ENCODE measurements at places on chromosomes 3 and 15. TPM values are rescaled to one million over a fixed set of nuclear protein-coding genes. Genes with fewer than 3 reads are reported as not detected.

SCN5A gene
- 148 TPM for total RNA-seq

- H3K27ac ChIP-seq: no peak overlapping the region
- no peak overlapping the region for H3K4me3 ChIP-seq
- H3K27me3 ChIP-seq: no peaks in the 10 kb centered on the region
- DNase-seq: no peak
- H3K4me1 ChIP-seq: no peaks in the 10 kb centered on the region
Observed at GRCh38 chr3:180548050-180548449, 53.9 kb upstream of the TTC14 start.

CA12 gene
- 0.53 TPM for total RNA-seq

DNA sequence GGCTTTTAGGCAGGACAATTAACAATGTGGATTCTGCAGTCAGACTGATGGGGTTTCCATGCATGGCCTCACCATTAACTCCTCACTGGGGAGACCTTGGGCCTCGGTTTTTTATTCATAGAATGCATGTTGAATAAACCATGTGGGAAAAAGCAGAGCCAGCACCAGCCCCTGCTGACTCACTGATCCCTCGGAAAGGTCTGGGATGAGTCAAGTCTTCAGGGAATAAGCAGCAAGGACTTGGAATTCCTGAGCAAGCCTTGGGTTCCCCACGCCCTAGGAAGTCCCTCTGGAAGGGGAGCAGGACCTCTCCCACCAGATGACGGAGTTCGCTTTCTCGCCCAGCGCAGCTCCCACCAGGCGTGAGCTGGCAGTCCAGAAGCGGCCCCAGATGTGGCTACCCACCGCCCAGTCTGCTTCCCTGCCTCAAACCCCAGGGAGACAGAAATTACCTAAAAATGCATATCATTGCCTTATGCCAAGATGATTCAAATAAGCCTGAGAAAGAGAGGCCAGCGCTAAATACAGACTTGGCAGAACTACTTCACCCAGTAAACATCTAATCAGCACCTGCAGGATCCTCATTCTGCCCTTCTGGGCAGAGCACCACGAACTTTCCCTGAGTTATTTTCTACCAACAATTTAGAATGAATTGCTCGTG, 45.4 kb downstream of the BTD start:
- no peak overlapping the region for H3K4me3 ChIP-seq
- peaks cover 28% of the 10 kb centered on the region for H3K4me1 ChIP-seq
- H3K27me3 ChIP-seq: no peaks in the 10 kb centered on the region

GRCh38 chr15:47736143-47736786, 19.0 kb downstream of the SEMA6D start:
- DNase-seq: no peak
- no peaks in the 10 kb centered on the region for H3K4me1 ChIP-seq
- peak overlapping the region; percentile 56 for H3K27ac ChIP-seq

- H3K27ac ChIP-seq: no peak overlapping the region
- H3K27me3 ChIP-seq: no peaks in the 10 kb centered on the region
- H3K4me3 ChIP-seq: no peak overlapping the region
- H3K36me3 ChIP-seq: peaks cover 69% of the 10 kb centered on the region
- no peaks in the 10 kb centered on the region for H3K4me1 ChIP-seq
Observed at GRCh38 chr3:33833408-33834095, 35.1 kb downstream of the PDCD6IP start.

DNA sequence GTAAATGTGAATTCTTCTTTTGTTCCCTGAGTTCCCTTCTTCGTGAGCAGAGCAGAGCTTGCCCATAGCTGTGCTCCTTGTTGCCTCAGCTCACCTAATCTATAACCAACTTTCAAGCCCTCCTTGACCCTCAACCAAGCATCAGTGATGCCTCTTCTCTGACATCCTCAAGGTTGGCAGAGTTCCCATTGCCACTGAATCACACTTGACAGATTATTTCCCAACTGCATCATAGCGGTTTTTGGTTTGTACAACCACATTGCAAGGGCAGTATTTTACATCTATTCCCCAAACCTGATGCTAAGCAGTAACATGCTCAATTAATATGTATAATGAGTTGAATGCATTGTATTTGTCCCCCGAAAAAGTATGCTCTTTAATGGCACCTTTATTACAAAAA, 133.0 kb upstream of the SNTN start:
- peaks cover 13% of the 10 kb centered on the region for H3K27me3 ChIP-seq
- H3K4me3 ChIP-seq: no peak overlapping the region
- no peaks in the 10 kb centered on the region for H3K4me1 ChIP-seq
- DNase-seq: no peak

- no peaks in the 10 kb centered on the region for H3K27me3 ChIP-seq
- DNase-seq: no peak
- peaks cover 28% of the 10 kb centered on the region for H3K4me1 ChIP-seq
- H3K4me3 ChIP-seq: no peak overlapping the region
- peak overlapping the region; percentile 28 for H3K27ac ChIP-seq
- no peaks in the 10 kb centered on the region for H3K36me3 ChIP-seq
Observed at GRCh38 chr15:58457466-58457965, 25.7 kb downstream of the LIPC start.

- no peak overlapping the region for H3K4me3 ChIP-seq
- no peak for DNase-seq
- H3K4me1 ChIP-seq: no peaks in the 10 kb centered on the region
- H3K27me3 ChIP-seq: no peaks in the 10 kb centered on the region
- H3K27ac ChIP-seq: no peak overlapping the region
- H3K36me3 ChIP-seq: no peaks in the 10 kb centered on the region
Observed at GRCh38 chr3:144692488-144692887, 720.9 kb downstream of the DIPK2A start.

Measured in heart right ventricle (tissue), 16 donors.